Left renal pelvis (tissue), 4 donors: ENCODE measurements at places on chromosomes 16 and 17.

DNA sequence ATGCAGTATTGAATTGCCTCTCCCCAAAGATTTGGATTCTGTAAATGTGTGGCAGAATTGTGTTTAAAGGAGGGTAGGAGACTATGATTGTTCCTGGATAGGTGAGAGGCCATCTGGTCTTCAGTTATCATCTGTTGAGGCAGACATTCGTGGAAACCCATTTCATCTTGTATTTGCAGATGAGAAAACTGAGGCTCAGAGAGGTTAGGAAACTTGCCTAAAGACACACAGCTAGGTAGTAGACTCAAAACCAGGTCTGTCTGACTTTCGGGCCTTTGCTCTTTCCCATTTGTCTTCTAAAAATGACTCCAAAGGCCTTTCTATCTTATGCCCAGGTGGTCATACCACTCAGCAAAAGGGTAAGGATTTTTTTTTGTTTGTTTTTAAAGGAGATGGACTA lies 210.3 kb downstream of the SHISA9 start:
- no peak for DNase-seq

DNA sequence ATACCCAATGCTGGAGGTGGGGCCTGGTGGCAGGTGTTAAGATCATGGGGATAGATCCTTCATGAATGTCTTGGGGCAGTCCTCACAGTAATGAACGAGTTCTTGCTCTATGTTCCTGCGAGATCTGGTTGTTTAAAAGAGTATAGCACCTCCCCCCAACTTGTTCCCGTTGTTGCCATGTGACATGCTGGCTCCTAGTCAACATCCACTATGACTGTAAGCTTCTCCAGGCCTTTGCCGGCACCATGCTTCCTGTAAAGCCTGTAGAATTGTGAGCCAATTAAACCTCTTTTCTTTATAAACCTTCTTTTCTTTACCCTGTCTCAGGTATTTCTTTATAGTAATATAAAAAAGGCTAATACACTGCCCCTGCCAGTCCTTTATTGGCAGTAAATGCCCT lies 33.3 kb downstream of the RANBP10 start:
- no peak for DNase-seq

DNA sequence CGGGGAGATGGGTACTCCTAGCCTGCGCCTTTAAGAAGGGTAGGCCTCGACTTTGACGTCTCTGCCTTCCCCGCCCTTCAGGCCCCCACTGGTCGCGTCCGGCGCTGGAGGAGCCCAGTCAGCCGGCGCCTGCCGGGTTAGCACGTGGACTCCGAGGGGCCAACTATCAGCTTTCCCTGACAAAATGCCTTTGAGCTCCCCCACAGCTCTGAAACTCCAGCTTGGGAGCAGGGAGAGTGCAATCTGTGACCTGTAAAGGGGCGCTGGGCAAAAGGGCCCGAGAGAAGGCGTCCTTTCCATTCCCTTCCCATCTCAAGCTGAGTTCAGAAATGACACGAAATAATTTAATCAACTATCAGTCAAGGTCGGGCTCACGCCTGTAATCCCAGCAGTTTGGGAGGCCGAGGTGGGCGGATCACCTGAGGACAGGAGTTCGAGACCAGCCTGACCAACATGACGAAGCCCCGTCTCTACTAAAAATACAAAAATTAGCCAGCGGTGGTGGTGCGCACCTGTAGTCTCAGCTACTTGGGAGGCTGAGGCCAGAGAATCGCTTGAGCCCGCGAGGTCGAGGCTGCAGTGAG lies 2.3 kb upstream of the SLC25A39 start:
- peak; percentile 93 for DNase-seq

- no peak for DNase-seq
Measured at GRCh38 chr17:31431852-31432658, 40.6 kb downstream of the RAB11FIP4 start.

DNA sequence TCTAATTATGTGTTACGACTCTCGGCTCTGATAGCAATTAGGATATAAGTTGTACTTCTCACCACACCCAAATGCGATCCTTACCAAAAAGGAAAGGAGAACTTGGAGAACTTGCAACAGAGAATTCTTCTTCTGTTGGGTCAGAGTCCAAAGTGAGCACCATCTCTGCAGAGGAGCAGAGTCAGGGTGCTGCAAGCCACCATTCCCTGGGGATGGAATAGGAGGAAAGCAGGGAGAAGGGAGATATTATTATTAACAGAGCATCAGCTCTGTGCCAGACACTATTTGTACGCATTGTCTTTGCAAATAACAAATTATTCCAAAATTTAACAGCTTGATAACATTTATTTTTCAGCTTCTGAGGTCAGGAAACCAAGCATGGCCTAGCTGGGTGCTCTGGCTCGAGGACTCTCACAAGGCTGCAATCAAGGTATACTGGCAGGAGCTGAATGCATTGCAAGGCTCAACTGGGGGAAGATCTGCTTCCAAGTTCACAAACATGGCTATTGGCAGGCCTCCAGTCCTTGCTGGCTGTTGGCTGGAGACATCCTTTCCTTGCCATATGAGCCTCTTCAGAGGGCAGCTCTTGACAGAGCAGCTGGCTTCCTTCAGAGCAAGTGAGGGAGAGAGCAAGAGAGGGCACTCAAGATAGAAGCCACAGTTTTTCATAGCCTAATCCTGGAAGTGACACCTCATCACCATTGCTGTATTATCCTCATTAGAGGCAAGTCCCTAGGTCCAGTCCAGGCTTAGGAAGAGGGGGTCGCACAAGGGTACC lies 296.2 kb upstream of the CDH5 start:
- no peak for DNase-seq

- DNase-seq, result peak; percentile 18
Measured at GRCh38 chr16:53372992-53373871, 61.0 kb upstream of the RBL2 start.

DNA sequence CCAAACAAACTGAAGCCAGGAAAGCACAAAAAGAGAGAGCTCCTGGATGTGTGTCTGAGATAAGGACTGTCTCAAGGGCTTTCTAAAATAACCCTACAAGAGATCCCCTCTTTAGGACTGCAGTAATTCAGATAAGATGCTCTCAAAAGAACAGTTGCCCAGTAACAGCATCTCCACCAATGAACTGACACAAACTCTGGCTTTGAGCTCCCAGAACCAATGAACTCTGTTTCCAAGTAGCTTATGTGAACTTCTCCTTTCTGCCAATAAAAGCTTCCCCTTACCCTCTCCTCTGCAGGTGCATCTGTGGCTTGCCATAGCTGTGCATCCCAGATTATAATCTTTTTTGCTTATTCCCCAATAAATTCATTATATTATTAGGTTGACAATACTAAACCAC lies 421.5 kb downstream of the SLC39A11 start:
- no peak for DNase-seq

- no peak for DNase-seq
Measured at GRCh38 chr17:63249256-63250004, 196.7 kb downstream of the CYB561 start.

DNA sequence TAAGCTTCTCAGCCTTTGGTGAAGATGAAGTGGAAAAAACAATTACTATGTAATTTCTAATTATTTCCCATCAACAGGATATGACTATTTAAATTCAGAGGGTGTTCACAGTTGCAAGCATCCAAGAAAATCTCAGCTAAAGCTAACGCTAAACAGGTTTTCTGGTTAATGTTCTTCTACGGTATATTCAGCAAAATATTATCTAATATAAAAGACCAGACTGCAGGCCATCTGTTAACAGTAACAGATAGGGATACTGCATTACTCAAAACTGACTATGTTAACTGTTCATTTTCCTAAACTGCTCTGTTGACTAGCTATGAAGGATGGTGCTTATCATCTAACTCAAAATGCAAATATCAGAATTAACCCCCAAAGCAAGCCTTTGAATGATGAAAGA lies 32.8 kb downstream of the GLG1 start:
- DNase-seq, result no peak

GRCh38 chr16:69176033-69176800 lies 10.7 kb upstream of the SNTB2 start:
- no peak for DNase-seq

DNA sequence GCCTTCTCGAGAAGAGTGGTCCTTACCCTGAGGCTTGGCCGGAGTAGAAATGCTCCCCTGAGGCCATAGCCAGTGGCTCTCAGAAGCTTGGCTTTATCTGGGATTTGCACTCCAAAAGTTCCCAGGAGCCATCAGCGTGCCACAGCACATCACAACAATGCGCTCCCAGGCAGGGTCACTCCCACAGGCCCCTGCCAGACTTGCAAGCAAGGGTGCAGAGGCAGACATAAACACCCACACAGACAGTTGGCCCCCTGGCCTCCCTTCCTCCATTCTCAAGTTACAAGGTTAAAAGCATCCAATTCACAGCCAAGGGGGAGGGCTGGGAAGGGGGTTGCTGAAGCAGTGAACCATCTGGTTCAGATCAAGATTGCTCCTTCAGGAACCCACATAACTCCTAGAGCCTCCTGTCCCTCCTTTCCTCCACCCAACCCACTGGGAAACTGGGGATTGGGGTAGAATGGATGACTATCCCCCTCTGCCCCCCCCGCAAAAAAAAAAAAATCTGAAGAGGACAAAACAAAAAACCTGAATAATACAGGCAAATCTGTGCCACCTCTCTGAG lies 1.8 kb downstream of the ST3GAL2 start:
- DNase-seq, result peak; percentile 89

DNA sequence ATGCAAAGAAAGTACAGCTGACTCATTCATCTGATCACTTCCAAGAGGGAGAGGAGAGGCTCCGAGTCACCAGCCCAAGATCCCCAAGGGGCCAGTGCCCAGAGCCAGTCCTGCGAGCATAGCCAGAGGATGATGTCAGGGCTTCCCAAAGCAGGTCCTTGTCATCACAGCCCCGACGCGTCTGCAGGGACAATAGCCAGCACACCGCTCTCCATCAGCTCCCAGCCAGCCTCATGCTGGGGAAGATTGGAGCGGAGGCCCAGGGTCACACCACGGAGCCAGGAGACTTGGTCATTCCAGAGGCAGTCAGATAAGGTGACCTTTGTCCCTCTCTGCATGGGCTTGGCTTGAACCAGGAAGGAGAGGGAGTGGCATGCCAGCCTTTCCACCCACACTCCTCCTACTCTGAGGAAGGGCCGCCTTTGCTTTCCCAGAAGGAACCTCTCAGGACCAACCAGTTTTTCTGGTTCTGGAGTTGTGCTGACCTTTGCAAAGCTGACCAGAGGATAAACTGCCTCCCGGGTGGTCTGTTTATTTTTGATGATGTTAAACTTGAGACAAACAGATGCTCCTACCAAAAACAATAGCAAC lies 58.3 kb upstream of the ARHGAP44 start:
- DNase-seq, result peak; percentile 55
